ENCODE measurements at places on chromosomes 3 and 15.
A peak's percentile ranks its signal among the peaks of the same experiment; 100 is the strongest.

GRCh38 chr3:169913323-169913722 lies 2.0 kb downstream of the SAMD7 start:
- no peak for DNase-seq

DNA sequence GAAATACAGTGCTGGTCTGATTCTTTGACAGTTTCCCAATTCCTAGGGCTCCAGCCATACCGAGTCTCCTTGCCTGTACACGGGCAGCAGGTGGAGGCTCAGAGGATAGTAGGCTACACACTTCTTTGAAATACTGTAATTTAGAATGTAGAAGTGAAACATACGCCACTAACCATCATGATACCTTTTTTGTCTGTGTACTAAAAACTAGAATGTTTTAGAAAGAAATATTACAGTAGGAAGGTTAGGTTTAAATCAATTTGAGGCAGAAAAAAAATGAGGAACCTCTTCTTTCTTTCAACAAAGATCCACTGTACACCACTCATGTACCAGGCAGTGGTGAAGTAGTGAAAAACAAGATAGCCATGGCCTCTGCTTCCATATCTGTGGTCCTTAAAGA lies 354.7 kb downstream of the MCTP2 start:
- no peak for DNase-seq

DNA sequence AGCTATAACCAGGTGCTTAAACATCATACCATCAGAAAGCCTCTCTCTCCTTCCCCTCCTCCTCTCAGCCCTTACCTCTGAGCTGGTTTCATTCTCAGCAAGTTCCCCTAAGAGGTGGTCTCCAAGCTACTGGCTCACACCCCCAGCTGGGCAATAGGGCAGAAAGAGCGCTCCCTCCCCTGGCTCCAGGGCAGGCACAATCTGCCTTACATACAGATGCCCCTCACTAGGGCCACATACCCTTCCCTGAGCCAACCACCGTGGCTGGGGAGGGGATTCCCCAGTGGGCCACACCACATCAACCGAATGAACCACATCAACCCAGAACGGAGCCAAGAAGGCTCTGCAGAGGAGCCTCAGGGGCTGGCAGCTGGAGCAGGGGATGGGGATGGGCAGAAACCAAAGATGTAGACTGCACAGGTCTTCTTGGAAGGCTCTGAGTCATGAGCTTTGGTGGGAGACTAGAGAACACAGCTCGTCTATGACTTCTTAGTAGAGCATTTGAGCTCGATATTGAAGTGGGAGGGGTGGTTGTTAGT lies 4.6 kb upstream of the FBLN2 start:
- peak; percentile 87 for DNase-seq

DNA sequence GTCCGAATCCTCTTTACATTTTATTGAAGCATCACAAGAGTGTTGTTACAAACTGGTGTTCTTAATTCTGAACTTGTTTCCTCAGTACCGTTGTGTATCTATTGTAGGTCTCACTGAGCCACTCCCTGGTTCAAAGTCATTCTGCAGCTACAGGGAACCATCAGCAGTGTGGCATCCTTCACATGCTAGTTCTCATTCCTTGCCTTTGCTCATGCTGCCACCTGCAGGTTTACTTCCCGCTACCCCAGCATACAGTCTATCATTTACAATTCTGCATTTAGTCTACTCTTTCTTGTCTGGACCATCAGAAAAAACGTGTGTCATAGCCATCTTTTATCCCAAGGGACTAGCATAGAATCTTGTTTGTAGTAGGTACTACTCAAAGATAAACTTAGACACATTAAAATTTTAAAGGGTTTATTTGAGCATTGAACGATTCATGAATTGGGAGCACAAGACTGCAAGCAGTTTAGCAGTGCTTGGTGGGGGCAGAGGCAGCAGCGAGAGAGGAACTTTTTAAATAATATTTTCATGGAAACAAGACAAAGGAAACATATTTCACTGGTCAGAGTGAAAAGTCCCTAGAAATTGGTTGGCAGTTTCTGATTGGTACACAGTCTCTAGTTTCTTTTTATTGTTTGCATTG lies 402.1 kb downstream of the CADM2 start:
- no peak for DNase-seq

DNA sequence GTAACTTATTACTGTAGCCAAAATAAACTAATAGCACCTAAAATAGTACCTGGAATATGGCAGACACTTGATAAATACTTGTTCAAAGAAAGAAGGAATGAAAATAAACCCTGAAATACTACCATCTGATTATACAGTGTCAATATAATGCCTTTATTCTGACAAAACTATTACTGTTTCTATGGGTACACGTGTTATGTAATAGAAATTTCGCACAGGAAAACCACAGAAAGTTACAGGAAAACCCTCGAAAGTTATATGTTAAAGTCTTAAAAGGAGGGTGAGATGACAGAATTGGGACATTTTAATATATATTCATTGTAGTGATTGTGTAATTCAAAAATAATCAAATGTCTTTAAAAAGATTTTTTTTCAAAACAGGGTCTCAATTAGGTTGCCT lies 28.8 kb downstream of the ETFA start:
- DNase-seq: no peak

GRCh38 chr15:46523701-46524100 lies 888.9 kb downstream of the SQOR start:
- DNase-seq: no peak

- DNase-seq: peak; percentile 65
These were observed 83.9 kb downstream of the CHSY1 start for GRCh38 chr15:101167753-101168462.

- no peak for DNase-seq
These were observed 201.1 kb upstream of the BHLHE40 start for GRCh38 chr3:4778119-4778518.

DNA sequence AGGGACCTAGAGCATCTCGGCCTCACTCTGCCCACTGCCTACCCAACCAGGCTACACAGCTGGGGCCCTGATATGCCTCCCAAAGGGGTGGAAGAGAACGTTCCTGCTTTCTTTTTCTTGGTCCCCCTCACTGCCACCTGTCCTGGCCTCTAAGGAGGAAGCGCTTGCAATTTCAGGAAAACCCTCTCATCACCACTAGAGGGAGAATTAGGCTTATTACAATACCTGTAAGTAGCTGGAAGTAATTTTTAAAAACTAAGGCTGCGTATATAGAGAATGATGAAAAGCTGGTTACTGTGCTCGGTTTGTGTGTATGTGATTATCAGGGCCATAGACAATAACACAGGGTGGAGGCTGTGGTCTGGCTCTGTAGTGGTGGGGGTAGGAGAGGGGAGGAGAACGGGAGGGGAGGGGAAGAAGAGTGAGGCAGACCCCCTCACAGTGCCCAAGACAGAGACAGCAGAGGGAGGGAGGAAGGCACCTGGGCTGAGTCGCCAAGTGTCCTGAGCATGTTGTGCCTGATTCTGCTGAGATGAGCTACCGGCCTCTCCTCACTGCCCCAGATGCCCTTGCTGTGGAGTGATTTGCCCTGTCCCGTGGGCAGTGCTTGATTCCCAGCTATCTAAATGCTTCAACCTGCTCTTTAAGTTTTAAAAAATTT lies 3.3 kb downstream of the GABRG3 start:
- peak; percentile 32 for DNase-seq

GRCh38 chr3:133880886-133881455 lies 14.7 kb downstream of the RAB6B start:
- DNase-seq: no peak

DNA sequence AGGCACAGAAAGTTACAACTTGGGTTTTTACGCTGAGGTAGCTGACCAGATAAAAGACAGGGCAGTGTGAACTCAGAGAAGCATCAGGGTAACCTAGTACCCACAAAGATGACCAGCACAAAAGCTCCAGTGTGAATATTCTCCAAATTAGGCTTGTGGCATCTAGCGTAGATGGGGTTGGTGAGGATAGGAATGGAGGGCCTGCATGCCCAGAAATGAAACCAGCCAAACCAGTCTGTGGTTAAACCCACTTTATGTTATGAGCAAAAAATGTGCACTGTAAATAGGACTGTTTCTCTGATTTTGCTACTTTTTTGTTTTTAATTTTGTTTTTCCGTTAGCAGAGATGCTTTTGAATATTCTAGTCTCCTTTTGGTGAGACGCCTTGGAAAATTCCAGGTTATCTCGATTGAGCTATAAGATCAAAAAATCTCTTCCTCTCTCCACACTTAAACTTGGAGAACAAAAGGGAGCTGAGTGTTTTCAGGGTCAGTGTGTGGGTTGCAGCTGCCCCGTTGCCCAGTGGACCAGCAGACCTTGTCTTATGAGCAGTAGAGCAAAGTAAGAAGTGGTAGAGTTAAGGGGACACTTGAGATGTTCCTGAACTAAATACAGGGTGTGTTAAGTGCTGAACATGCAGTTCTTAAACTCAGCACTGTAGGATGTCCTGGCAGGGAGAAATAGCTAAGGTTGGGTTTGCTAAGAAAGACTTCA lies 132.9 kb downstream of the C3orf38 start:
- no peak for DNase-seq

DNA sequence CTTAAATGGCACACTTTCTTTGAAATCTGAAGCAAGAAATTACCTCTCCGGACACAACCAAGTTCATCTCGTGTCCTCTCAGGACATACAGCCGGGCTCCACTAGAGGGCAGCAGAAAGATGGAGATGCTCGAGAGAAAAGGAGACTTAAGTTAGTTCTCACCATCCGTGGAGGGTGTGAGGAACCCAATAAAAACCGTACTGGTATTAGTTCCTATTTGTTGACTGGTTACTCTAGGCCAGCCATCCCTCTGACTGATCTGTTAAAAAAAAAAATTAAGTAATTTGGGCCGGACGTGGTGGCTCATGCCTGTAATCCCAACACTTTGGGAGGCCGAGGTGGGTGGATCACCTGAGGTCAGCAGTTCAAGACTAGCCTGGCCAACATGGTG lies 7.9 kb upstream of the CYP11A1 start:
- peak; percentile 80 for DNase-seq

GRCh38 chr15:69074001-69074842 lies 59.7 kb downstream of the NOX5 start:
- peak; percentile 52 for DNase-seq

- peak; percentile 31 for DNase-seq
These were observed 71.2 kb downstream of the CYP19A1 start for GRCh38 chr15:51267051-51267702.

- no peak for DNase-seq
These were observed 1.4 kb upstream of the ETFA start for GRCh38 chr15:76312540-76313174.

- DNase-seq: no peak
These were observed 48.8 kb downstream of the EPHA6 start for GRCh38 chr3:96863129-96863740.

DNA sequence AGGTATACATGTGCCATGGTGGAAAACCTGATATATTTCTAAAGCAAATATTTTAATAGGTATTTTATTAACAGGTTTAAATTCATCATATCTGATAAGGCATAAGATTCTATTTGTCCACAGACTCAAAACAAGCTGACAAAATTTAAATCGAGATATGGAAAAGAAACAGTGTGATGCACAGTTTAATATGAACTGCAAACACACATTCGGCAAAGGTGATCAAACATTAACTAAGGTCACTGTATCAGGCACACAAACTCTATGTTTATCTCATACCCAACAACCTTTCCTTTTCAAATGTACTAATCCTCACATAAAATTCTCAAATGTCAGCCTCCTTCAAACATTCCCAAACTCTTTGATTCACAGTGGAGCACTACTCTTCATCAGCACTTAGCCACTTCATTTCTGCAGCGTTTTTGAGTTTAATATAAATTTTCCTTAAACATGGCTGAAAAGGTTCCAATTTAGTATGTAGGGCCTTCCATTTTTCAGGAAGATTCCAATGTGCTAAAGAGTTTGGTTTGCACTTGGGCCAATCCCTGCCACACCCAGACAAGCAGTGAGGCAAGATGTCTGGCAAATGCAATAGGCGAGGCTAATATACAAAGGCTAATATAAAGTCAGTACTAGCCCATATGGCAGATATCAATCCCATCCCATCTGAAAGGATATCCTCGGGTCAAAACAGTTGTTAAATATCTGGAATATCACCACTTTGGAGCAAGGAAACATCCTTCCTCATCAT lies 84.6 kb downstream of the GBE1 start:
- no peak for DNase-seq

GRCh38 chr3:133152056-133152455 lies 113.9 kb downstream of the TMEM108 start:
- no peak for DNase-seq

DNA sequence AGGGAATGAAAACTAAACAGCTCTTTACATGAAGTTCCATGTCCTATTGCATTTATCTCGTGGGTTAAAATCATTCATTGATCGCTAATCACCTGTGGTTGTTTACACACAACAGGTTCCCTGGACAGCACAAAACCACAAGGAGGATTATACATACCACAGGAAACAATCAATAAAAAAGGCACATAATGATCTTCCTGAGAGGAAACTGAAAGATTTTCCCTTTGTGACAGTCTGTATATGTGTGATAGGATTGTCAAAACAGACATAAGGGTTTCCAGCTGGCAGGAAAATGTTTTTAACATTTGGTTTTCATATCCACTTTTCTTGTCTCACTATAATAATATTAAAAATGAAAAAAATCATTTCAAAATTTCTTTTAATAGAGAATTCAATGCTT lies 541.8 kb downstream of the NLGN1 start:
- DNase-seq: no peak

DNA sequence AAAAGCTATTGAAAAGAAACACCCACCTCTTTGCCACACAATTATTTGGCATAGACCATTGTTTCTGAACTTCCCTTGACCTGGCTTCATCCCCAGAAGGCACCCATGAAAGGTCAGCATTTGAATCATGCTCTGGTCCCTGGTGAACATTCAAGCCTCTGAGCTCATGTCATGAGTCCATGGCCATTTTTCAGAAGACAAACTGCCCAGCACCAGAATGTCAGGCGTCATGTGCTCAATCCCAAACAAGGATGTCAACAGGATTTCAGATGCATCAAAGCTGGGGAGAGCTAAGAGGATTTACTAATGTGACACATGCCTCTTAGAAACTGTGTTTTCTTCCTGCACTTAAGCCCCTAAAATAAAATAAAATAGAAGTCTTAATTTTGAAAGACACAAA lies 41.3 kb downstream of the TMED3 start:
- DNase-seq: no peak

- no peak for DNase-seq
These were observed 303.5 kb upstream of the GADL1 start for GRCh38 chr3:31197941-31198340.

DNA sequence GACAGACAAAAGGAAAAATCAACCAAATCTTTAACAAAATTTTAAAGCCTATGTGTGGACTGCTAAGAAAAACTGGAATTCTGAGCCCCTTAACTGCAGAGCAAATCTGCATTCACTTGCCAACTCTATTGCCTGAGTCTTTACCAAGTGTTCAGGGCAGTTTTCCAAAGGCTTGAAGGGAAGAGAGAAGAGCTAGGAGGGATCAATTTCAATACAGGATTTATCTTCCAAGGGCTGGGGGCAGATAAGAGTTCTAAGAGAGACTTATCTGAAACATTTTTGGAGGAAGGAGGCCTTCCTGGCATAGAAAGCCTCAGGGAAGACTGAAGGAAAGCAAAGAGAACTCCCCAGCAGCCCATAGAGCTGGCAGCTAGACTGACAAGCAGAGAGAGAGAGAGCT lies 31.4 kb upstream of the LSAMP start:
- DNase-seq: no peak

GRCh38 chr15:60824196-60824595 lies 345.3 kb upstream of the ICE2 start:
- no peak for DNase-seq

GRCh38 chr3:157045238-157045850 lies 114.6 kb downstream of the CCNL1 start:
- no peak for DNase-seq

- no peak for DNase-seq
These were observed 97.0 kb downstream of the FLNB start for GRCh38 chr3:58105196-58105595.
